Head of caudate nucleus (tissue), 42 donors: ENCODE measurements at places on chromosomes 6 and 20.

DNA sequence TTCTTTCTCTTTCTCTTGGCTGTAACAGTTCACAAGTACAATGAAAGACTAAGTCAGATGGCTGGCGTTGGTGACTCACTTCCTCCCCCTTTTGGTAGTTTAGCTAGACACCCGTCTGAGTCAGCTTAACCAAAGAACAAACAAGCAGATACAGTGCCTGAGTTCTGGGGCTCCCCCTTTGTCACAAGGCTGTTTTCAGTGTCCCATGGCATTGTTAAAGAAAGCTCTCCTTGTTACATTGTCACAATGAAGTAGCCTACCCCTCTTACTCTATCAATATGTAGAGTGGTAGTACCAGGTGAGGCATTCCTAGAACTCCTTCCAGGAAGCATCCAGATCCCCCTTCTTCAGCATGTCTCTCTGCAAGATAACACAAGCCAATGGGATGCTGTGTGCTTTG lies 38.6 kb downstream of the KIAA0408 start:
- DNase-seq: peak; percentile 67

DNA sequence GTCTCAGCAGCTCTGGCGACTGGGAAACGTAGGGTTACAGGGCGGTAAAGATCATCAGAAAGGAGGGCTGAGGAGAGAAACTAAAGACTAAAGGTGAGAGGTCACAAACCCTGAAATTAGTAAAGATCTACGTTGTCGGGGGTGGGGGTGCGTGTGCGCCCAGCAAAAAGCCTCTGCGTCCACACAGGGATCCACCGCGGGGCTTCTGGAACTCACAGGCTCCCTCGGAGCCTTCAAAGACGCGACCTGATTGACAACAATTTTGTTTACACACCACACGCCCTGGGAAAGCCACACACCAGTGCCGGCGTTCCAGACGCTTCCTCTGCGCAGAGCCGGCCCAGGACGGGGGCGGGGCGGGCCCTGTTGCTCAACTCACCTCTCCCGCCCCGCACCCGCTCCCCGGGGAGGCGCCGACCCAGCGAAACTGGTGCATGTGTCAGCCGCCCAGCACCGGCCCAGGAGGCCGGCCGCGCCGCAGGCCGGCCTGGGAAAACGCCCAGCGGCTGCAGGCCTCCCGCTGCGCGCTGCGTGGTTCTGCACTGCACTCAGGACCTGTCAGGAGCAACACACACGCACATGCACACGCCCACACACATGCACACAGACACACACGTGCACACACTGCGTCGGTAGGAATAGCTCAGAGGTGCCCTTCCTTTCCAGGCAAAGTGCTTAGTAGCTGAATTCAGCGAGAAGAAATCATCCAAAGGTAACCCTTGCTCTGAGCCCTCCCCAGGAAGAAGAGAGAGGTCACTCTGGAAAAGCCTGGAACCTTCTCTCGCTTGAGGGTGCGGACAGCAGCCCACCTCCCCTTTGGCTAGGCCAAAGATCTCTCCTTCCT lies 57.2 kb upstream of the ARID1B start:
- peak; percentile 74 for DNase-seq

DNA sequence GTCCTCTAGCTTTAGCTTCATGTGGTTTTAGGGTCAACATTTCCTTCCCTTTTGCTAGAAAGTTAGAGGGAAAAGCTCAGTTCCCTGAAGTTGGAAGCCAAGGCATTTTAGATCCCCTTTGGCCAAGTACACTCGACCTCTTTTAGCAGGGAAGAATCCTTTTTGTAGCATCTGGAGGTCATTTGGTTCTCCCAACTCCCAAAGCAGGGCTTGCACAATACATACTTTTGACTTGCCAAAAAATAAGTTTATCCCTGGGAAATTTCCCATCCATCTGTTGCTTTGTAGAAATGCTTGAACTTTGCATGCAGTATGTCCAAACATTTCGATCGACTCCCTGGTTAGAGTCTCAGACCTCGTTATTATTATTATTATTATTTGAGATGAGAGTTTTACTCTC lies 4.6 kb upstream of the EDEM2 start:
- DNase-seq: no peak

GRCh38 chr20:47041396-47041899 lies 146.8 kb downstream of the EYA2 start:
- no peak for DNase-seq

GRCh38 chr6:33901822-33902456 lies 98.1 kb upstream of the MLN start:
- no peak for DNase-seq

DNA sequence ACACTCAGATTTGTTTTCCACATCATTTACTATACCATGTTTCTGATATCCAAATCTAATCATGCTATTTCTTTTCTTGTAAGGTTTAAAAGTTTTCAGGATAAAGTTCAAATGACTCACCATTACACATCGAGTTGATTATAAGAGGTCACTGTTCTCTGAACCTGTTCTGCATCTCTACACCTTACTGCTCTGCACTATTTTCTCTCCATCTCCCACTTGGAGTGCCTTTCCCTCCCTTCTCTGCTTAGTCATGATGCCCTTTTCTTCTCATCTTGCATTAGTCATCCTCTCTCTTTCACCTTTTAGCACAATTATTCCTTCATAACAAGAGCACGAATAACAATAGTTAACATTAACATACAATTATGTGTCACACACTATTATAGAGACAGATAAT lies 37.5 kb upstream of the FUT9 start:
- DNase-seq: no peak

DNA sequence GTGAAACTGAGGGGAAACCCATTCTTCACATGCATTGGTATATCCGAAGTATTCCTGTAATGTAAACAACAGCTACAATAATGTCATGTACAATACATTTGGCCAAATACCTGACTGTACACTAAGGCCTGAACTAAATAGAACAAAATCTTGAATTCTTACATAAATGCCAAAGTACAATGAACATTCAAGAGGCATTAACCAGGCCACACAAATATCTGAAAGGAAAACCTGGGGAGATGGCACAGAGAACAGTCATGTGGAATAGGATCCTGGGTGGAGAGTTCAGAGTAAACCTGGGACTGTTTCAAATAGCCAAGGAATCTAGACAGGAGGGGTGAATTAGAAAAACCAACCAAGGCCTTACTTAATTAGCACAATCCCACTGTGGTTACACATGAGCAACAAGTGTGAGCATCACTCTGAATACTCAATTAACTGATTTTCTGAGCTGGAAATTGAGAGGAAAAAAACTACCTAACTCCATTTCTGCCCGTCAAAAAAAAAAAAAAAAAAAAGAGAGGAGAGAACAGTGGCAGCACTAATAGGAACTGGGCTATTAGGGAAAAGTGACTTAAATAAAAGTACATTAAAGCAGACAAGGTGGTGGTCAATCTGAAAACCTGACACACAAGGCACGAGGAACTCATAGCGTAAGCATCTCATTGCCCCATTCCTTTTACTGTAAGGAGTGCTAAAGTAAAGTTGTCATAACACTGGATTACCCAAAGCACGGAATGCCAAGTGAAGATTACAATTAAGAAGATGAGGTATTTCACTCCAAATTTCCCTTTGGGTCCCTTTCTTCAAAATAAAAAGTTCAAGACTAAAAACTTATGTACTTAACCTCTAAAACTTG lies 10.9 kb downstream of the SNX5 start:
- DNase-seq: no peak

DNA sequence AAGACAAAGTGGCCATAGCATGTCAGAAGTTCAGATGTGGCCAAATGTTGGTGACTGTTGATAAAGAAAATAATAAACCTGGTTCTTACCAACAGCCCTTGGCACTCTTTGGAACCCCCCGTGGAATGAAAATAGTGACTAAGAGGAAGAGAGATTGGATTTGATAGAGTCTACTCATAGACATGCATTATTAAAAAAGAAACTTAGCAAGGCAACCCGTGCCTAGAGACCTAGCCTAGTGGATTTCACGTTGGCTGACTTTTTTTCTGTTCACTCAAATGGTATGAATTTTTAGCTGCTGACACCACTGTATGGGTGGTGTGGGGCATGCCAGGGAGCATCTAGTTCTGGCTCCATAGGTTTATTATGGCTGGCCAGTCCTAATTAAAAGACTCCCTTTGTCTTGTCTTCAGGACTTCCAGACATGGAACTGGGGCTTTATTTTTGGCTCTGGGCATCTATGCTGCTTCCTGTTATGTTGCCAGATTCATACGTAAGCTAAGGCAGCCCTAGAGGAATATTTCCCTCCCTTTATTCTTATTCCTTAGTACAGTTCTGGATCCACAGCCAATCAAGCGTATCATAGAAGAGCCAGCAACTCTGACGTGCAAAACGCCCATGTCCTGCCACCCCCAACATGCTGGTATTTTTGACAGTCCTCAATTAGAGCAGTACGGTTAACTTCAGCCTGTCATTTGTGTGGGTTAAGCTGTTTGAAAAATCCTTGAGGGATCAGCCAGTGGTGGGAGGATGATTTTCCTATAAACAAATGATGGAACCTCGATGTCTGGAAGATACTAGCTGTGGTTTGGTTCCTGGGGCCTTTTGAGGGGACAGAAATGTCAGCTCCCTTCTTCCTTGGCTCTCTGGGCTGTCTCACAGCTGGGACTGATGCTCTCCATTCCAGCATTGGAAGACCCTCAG lies 127.5 kb downstream of the ISM1 start:
- DNase-seq: no peak

DNA sequence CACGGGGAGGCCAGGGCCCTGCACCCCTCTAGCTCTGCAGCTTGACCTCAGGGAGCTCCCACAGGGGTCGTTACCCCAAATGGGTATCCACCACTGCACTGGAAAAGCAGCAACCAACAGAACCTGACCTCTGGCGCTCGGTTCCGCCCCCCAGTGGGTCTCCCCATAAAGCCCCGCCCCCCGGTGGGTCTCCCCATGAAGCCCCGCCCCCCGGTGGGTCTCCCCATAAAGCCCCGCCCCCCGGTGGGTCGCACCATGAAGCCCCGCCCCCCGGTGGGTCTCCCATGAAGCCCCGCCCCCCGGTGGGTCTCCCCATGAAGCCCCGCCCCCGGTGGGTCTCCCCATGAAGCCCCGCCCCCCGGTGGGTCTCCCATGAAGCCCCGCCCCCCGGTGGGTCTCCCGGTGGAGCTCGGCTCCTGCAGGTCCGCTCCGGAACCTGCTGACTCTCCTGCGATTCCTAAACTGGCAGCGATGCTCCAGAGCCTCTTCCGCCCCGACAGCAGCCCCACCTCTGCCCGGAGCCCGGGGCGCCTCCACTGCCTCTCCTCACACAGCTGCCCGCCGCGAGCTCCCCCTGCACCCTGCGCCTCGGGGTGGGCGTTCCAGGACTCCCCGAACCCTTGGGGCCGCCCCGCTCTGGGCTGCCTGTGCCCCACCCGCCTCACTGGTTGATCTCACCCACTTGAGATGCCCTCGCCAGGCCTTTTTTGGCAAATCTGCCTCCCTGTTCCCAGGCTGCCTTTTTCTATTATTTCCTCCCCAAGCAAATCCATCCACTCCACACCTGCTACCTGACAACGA lies 12.1 kb downstream of the SLC2A4RG start:
- DNase-seq: no peak

DNA sequence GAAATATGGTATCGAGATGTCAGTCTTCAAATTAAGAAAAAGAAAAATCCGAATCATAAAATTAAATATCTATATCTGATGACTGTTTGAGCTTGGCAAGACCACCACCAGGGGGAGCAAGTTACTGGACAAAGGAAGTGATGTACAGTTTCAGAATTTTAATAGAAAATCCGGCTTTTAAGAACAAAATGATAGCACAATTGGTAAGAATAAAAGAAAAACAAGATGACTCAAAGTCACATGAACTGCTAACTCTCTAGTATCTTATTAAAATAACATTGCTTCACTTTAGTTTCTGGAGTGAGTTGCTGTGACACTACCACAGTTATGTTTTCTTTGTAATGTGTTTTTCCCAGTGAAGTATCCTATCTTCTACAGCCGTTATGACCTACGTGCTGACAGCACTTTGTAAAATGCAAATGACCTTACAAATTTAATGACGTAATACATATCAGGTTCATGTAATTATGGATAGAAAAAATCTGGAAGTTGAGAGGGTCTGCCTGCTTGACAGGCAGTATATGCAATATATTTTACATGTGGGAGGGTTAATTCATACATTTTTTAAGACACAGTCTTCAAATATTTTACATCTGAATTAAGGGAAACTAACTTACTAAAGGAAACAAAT lies 405.3 kb upstream of the HS3ST5 start:
- peak; percentile 73 for DNase-seq

- DNase-seq: no peak
These were observed 15.7 kb downstream of the ATG5 start for GRCh38 chr6:106309766-106310373.

- DNase-seq: peak; percentile 51
These were observed 110.8 kb upstream of the MLN start for GRCh38 chr6:33914645-33915044.

GRCh38 chr6:1619673-1620503 lies 10.2 kb downstream of the FOXC1 start:
- no peak for DNase-seq

DNA sequence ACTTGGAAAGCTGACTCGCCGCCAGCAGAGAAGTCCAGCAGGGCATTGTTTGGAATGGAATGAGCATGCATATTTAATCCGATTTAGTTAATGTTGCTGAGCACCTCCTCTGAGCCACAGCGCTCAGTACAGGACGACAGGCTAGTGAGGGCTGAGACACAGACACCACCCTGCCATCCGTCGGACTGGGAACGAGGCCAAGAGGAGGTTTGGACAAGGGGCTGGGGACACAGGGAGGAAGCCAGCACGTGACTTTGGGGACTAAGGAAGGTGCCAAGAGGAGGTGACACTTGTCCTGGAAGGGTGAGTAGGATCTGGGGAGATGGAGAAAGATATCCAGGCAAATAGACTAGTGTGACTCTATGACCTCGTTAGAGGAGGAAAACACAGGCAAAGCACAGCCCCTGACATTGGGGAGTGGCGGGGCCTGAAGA lies 152.5 kb upstream of the ECI2 start:
- DNase-seq: no peak

- DNase-seq: no peak
These were observed 74.4 kb upstream of the EYA4 start for GRCh38 chr6:133166766-133167165.

GRCh38 chr6:148082696-148083095 lies 259.9 kb upstream of the SASH1 start:
- no peak for DNase-seq

DNA sequence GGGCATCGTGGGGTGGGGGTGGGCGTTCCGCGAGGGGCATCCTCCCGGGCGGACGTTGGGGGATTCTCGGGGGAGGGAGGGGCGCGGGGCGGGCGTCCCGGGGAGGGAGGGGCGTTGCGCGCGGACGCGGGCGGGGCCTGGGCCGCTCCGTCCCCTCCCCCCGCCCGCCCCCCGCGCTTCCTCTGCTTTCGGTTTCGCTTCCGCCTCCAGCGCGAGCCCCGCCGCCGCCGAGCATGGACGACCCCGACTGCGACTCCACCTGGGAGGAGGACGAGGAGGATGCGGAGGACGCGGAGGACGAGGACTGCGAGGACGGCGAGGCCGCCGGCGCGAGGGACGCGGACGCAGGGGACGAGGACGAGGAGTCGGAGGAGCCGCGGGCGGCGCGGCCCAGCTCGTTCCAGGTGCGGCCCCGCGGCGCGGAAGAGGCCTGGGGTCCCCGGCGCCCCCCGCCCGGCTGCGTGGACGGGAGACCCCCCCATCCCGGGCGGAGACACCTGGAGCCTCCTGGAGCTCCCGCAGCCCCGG lies at the start of gene OGFR:
TSS of gene OGFR (plus strand) at position 209 of the 528 bp plus-strand sequence. CDS start at position 234, 25 bp downstream.
- DNase-seq: peak; percentile 81

- no peak for DNase-seq
These were observed 816.3 kb downstream of the QKI start for GRCh38 chr6:164230804-164231203.

- peak; percentile 63 for DNase-seq
These were observed 170.8 kb downstream of the SASH1 start for GRCh38 chr6:148513145-148514071.
